ENCODE measurements at places on chromosomes 1 and 21.

DNA sequence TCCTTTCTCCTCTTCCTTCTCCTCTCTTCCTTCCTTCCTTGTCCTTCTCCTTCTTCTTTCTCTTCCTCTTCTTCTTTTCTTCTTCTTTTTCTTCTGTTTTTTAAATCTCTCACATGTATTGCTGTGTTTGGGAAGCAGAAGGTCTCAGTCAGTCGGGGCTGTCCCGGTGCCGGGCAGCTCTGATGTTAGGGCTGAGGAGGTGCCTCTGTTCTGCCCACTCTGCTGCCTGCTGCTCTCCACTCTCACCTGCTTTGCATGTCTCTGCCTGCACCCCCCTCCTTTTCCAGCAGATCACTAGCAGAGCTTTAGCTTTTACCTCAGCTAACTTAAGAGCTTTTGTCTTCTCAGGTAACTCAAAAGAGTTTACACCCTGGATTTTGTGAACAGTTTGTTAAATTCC lies 276.6 kb downstream of the CHRM3 start:
- no peak for DNase-seq

- no peak for DNase-seq
Observed at GRCh38 chr1:57599236-57599994, 175.6 kb upstream of the DAB1 start.

DNA sequence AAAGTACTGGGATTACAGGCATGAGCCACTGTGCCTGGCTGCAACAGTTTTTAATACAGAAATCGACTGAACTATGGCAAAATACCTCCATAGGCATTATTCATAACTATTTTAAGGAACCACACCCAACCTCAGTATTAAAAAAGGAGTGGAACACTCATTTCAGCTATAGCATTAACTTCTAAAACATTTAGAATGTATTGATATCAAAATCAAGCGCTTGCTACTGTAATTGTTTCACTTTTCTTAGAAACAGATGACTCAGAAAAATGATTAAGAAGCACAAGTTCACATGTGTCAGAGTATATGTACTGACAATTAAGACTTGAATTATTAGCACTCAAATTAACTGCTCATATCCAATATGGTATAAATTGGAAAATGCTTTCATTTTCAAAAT lies 15.1 kb downstream of the AIDA start:
- DNase-seq, result no peak

- DNase-seq, result no peak
Observed at GRCh38 chr1:223341121-223341520, 22.9 kb downstream of the SUSD4 start.

DNA sequence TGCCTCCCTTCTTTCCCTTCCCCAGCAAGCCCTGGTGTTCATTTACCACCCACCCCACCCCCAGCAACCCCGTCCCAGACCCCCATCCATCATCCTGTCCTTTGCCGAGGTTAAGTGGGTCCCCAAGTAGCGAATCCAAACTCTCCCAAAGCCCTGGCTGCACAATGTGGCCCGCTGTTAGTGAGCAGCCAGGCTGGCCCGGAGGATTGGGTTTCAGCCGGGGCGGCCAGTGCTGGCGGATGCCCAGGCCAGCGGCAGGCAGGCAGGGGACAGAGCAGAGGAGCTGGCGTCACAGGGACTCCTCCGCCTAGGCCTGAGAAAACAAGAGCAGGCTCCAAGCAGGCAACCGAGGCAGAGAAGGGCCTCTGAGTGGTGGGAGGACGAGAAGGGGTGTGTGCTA lies 61.4 kb downstream of the EPHB2 start:
- DNase-seq, result no peak

- DNase-seq, result no peak
Observed at GRCh38 chr1:245316784-245317183, 162.0 kb downstream of the KIF26B start.

DNA sequence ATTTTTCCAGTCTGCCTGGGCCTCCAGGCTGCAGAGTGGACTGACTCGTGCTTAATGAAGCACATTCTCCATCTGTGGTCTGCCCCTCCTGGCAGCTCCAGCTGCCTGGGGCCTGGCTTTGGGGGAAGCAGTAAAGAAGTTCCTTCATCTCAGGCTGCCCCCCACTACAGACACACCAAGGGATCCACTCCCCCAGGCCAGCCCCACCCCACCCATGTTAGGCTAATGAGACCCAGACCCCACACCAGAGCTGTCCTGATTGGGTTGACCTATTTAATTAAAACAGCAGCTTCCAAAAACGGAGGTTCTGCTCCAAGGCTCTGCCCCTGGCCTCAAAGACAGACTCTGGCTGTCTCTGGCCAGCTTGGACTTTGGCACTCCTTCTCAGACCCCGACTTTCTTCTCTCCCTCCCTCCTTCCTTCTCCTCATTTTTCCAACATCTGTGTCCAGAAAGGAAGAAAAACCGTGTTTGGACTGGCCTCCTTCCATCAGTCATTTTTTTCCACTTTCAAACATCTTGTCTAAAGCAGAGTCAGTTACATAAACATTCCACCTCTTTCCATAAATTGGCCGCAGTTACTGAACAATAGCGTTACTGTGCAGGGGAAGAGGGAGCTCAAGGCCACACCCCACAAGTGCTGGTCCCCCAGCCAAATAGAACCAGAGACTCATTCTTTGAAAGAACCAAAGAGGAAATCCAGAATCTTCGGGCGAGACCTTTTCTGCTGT lies 29.7 kb downstream of the SERTAD4 start:
- no peak for DNase-seq

- no peak for DNase-seq
Observed at GRCh38 chr1:34147301-34147700, 17.7 kb downstream of the CSMD2 start.

GRCh38 chr1:107677697-107678096 lies 287.3 kb downstream of the VAV3 start:
- DNase-seq, result no peak
